ENCODE measurements at places on chromosomes 16 and 17.

GRCh38 chr17:58265902-58266875 lies 14.5 kb downstream of the MPO start:
- no peak for DNase-seq

DNA sequence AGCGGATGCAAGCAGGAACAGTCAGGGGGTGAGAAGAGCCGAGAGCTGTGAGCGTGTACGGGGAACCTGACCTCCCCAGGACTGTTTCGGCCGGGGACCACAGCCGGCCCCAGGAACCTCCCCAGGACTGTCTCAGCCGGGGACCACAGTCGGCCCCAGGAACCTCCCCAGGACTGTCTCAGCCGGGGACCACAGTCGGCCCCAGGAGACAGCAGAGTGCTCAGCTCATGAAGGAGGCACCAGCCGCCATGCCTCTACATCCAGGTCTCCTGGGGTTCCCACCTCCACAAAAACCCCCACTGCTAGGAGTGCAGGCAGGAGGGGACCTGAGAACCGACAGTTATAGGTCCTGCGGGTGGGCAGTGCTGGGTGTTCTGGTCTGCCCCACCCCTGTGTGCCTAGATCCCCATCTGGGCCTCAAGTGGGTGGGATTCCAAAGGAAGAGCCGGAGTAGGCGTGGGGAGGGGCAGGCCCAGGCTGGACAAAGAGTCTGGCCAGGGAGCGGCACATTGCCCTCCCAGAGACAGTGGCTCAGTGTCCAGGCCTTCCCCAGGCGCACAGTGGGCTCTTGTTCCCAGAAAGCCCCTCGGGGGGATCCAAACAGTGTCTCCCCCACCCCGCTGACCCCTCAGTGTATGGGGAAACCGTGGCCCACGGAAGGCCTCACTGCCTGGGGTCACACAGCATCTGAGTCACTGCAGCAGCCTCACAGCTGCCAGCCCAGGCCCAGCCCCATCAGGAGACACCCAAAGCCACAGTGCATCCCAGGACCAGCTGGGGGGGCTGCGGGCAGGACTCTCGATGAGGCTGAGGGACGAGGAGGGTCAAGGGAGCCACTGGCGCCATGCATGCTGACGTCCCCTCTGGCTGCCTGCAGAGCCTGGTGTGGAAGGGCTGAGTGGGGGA lies 4.3 kb downstream of the RHBDF1 start:
- no peak for DNase-seq

- DNase-seq = no peak
Measured at GRCh38 chr16:89338863-89339262, 121.4 kb downstream of the ZNF778 start.

DNA sequence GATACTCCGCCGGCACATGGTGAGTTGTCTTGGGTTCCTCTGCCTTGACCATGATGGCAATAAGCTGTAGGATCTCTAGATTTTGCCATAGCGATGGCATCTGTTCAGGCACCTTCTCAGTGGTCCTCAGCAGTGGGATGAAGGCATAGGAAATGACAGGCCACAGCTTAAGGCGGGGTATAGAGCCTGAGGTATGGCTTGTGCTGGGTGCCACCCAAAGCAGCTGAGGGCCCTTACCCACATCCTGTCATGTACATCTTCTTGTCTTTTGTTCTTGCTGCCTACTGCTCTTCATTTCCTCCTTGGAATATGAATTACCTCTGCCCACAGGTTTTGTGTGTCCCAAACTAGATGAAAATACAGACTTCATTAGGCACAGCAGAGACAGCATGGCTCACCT lies 29.5 kb downstream of the KAT7 start:
- DNase-seq = peak; percentile 70

- no peak for DNase-seq
Measured at GRCh38 chr17:70030371-70030770, 44.7 kb upstream of the KCNJ16 start.

GRCh38 chr16:10745841-10746240 lies 2.2 kb downstream of the NUBP1 start:
- DNase-seq = no peak

DNA sequence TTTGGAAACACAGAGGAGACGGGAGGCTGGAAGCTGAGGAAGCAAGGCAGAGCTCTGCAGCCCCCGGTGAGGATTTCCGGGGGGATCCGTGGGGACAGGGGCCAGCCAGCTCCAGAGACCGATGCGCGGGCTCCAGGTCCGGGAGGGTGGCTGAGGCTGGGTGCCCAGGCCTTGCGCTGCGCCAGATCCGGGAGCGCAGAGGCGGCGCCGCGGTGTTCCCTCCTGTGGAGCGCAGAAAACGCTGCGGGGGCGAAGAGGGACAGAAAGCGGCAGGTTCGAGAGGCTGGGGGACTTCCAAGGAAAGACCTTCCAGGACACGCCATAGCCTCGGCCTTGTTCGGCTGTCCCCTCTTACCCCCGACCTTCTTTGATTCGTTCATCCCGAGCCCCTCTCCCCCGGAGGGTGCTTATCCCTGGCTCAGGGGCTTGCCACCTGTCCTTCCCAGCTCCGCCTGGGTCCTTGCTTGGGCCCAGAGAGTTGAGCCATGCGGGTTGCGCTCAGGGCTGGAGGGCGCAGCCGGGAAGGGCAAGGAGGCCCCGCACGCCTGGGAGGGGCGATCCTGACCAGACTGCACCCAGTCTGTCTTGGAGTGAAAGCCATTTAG lies 697 bp upstream of the SHISA9 start:
- no peak for DNase-seq

DNA sequence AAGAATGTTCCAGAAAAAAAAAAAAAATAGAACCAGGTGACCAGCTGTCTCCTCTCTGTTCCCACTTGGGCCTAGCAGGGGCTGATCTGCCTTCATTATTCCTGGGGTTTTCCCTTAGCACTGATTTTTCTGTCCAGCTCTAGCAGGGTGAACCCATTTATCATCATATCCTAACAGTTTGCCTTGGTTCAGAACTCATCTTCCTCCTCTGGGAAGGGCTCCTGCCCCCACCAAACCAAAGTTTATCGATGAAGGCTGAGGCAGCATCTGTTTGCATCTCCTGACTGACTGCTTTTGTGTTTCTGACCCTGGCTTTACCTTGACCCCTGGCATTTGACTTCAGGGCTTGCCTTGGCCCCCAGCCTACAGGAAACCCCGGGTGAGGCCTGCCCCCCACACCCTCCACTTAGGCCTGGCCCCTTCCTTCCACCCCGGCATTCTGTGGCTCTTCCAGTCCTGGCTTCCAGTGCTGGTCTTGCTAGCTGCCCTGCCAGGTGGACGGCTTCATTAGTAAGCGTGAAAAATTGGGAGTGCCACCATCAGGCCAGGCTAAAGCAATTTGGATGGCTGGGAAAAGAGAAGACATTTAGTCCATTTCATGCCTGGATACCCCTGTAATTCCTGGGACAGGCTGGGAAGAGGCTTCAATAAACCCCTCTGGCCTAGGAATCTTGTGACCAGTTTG lies 164.9 kb downstream of the CCDC182 start:
- no peak for DNase-seq

DNA sequence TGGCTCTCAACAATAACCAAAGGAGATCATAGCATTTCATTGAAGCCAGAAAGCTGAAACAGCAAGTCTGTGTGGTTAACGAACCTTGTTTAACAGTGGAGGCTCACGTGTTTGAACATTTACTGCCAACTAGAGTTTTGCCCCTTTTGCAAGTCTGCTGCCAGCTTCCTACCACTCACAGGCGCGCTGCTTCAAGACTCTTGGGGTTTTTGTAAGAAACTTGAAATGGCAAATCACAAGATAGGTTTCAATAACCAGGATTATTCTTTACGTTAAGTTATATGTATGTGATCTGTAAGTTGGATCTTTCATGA lies 1.2 kb downstream of the SNTB2 start:
- peak; percentile 49 for DNase-seq

DNA sequence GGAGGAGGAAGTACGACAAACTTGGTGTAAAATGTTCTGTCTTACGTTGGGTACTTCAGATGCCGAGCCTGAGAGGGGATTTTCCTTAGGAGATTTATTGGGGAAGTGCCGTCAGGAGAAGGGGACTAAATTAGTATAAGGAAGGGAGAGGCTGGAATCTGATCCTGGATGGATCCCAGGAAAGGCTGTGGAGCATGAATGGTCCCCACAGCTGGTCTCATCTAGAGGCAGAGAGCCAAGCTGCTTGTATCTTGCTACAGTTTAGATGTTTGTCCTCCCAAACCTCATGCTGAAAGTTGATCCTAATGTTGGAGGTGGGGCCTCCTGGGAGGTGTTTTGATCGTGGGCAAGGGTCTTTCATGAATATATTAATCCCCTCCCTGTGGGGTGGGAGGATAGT lies 798.4 kb upstream of the EEF2KMT start:
- DNase-seq = no peak

- no peak for DNase-seq
Measured at GRCh38 chr17:53490447-53490968, 332.2 kb upstream of the KIF2B start.

- no peak for DNase-seq
Measured at GRCh38 chr16:4970010-4970409, 11.9 kb downstream of the SEC14L5 start.

GRCh38 chr17:16418685-16419068 lies 3.3 kb downstream of the TRPV2 start:
- DNase-seq = no peak

DNA sequence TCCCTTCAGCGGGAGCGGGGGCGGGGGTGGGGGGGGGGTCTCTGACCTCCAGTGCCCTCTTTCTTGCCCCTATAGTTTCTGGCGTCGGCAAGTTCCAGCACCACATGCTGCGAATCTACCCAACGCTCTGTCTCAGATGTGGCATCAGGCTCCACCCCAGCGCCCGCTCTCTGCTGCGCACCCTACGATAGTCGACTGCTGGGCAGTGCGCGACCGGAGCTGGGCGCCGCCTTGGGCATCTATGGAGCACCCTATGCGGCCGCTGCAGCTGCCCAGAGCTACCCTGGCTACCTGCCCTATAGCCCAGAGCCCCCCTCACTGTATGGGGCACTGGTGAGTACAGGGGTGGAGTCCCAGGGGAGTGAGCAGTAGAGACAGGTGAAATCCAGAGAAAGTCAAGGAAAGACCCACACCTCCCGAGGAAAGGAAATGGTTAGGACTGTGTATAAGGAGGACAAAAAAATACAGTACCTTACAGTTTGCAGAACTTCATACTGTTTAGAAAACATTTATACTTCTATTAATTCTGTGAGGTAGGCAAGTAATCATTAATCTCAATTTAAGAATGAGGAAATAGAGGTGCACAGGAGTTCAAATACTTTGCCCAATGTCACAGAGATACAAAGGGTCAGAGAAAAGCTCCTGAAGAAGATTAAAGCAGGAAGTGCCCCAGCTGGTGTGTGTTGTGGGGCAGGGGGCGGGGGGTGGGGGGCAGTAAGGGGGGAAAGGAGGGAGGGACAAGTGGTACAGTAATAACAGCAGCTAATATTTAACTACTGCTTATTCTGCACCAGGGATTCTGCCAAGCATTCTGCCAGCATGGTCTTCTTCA lies 2.5 kb downstream of the IRX6 start:
- no peak for DNase-seq

GRCh38 chr16:49739381-49739780 lies 116.5 kb downstream of the ZNF423 start:
- no peak for DNase-seq

- DNase-seq = no peak
Measured at GRCh38 chr16:27820646-27821345, 242.7 kb downstream of the GSG1L start.

DNA sequence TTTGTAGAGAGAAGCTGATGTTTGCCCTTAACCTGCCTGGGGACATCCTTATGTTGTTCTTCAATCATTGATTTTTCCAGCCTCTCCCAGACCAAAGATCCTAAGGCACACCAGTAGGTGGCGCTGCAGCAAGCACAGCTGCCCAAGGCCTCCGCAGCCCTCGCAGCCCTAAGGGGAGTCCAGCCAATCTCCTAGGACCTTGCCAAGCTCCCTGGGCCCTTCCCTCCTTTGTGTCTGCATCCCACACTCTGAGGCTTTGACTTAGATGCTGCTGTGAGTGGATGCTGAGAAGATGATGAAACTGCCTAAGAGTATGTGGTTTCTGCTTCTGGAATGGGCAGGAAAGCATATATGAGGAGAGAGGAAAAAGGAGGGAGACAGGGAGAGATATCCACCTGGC lies 47.1 kb downstream of the SPACA3 start:
- DNase-seq = no peak

Measured in CD8-positive, alpha-beta memory T cell (primary cell).